ENCODE measurements at places on chromosomes 13 and 19. TPM values are rescaled to one million over a fixed set of nuclear protein-coding genes. Genes with fewer than 3 reads are reported as not detected.

DNA sequence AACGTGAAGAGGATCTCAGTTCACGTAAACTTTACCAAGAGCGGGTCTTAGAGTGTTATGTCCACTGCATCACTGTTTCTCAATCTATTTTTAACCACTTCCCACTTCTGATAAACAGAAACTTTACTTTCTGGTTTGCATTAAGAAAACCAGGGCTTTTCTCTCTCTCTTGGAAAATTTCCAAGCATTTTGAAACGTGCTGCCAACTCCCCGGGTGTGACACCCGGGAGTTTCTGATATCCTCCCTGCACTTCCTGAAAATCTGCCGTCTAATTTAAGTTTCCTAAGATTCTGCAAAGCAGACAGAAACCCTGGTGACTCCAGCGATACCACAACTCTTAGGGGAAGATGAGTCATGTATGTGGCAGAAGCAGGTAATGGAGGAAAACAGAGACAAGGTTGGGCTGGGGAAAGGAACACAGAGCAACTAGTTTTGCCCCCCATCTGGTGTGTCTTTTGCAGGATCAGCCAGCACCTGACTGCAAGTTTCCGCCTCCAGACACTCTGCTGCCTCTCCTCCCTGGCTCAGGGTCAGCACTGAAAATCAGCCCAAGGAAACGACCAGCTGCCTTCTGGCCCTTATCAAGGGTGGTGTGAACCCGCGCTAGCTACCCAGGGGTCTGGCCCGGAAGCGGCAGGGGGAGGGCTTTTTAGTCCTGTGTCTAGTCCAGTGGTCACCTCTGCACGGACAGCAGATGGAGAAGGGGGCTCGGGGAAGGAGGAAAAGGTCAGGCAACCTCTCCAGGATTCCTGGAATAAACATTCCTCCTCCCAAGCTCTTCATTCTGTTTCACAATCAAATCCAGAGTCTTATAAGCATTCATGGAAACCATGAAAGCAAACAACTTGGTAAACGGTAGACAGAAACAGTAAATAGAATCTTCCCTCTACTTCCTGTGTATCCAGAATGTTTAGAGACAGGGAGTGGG, 11.3 kb upstream of the FFAR2 start:
- H3K36me3 ChIP-seq, result no peaks in the 10 kb centered on the region
- H3K27me3 ChIP-seq, result peaks cover 8% of the 10 kb centered on the region
- DNase-seq, result no peak
- H3K4me3 ChIP-seq, result no peak overlapping the region
- H3K4me1 ChIP-seq, result peaks cover 15% of the 10 kb centered on the region

Gene ATP8A2
- 13.8 TPM for total RNA-seq

Gene CEACAM16
- not detected for total RNA-seq

- no peak for DNase-seq
- H3K27ac ChIP-seq, result no peak overlapping the region
- peaks cover 5% of the 10 kb centered on the region for H3K27me3 ChIP-seq
- H3K4me3 ChIP-seq, result no peak overlapping the region
Measured at GRCh38 chr13:28640861-28641599, 17.9 kb upstream of the POMP start.

GRCh38 chr19:14402332-14403144, 16.6 kb downstream of the DDX39A start:
- peaks cover 7% of the 10 kb centered on the region for H3K4me1 ChIP-seq
- peak overlapping the region; percentile 42 for H3K27ac ChIP-seq
- no peak for DNase-seq

Data from type B pancreatic cell (in vitro differentiated cells).